Lung (tissue), 17 donors: ENCODE measurements at places on chromosomes 16 and 17. TPM values are rescaled to one million over a fixed set of nuclear protein-coding genes. Genes with fewer than 3 reads are reported as not detected.

DNA sequence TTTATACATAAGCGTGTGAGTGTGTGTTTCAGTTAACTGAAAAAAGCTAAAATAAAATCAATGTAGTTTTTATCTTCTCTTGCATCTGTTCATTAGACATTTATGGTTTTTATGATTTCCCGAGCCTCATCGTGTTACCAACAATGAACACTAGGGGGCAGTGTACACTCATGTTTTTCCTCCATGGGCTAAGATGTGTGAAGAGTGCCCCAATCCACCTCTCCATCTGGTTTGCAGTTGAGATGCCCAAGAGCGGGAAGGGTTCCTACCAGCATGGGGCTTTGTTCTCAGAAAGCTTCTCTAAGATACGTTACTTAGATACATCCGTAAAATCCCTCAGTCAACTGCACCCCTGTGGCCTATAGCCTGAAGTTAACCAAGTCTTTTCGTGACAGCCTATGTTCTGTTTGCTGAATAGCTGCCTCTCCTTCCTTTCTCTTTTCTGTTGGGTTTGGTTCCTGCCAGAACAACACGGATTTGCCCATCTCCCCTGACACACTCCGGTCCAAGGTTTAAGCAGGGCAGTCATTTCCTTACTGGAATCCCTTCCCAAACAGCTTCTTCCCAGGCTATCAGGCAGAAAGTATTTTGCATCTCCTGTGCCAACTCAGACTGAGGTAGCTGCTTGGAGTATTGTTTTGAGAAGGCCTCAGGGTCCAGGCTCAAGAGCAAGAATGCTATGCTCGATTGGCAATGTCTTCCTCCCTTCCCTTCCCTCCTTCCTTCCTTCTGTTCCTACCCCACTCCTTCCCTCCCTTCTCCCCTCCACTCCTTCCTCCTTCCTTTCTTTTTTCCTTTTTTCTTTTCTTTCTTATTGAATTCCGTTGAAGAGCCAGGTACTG, 12.9 kb upstream of the ELAC2 start:
- peaks cover 10% of the 10 kb centered on the region for H3K4me1 ChIP-seq
- DNase-seq = peak; percentile 90
- no peaks in the 10 kb centered on the region for H3K27me3 ChIP-seq
- no peaks in the 10 kb centered on the region for H3K36me3 ChIP-seq
- no peak overlapping the region for H3K27ac ChIP-seq
- H3K4me3 ChIP-seq = no peak overlapping the region

- H3K4me3 ChIP-seq = peak overlapping the region; percentile 63
- H3K36me3 ChIP-seq = peaks cover 22% of the 10 kb centered on the region
- peaks cover 12% of the 10 kb centered on the region for H3K4me1 ChIP-seq
- no peak for DNase-seq
- H3K27me3 ChIP-seq = no peaks in the 10 kb centered on the region
- H3K27ac ChIP-seq = peak overlapping the region; percentile 86
Measured at GRCh38 chr17:67718325-67718941, 697 bp downstream of the NOL11 start.

- no peaks in the 10 kb centered on the region for H3K27me3 ChIP-seq
- DNase-seq = peak; percentile 81
- H3K27ac ChIP-seq = no peak overlapping the region
- no peak overlapping the region for H3K4me3 ChIP-seq
Measured at GRCh38 chr17:77433385-77434135, 292.8 kb downstream of the SEC14L1 start.

The SLC16A13 gene
- 1.3 TPM for total RNA-seq

DNA sequence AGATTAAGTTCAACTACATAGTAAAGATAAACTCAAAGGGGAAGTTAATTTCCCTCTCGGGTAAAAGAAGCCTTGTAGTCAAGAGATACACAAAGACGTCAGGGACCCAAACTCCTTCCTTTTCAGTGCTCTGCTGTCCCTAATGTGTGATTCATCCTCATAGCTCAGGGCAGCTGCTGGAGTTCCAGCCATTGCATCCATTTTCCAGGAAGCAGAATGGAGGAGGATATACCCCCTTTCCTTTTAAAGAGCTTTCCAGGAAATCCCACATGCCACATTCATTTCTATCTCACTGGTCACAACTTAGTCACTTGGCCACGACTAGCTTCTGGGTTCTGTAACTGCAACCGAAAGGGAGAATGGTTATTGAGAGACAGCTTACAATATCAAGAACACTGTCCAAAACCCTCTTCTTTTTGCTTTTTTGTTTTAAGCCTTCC, 95.3 kb downstream of the SOCS1 start:
- DNase-seq = no peak
- no peak overlapping the region for H3K4me3 ChIP-seq
- H3K27me3 ChIP-seq = no peaks in the 10 kb centered on the region
- no peaks in the 10 kb centered on the region for H3K36me3 ChIP-seq
- H3K4me1 ChIP-seq = peaks cover 22% of the 10 kb centered on the region
- no peak overlapping the region for H3K27ac ChIP-seq

DNA sequence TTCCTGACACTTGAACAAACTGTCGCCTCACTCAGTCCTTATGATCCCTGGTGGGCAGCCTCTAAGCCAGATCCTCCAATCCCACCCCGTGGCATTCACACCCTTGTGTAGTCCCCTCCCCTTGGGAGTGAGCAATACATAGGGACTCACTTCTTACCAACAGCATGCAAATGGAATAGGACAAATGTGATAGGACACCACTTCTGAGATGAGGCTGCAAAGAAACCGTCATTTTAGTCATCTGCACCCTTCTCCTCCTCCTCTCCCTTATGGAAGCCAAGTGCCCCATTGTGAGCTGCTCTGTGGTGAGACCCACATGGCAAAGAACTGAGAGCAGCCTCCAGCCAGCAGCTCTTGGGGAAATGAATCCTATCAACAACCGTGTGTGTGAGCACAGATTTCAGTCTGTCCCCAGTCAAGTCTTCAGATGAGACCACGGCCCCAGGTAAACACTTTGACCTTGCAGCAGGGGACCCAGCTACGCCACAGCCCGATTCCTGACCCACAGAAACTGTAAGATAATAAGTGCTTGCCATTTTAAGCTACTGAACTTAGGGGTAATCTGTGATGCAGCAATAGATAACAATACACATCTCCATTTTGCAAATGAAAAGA, 46.9 kb downstream of the ZFHX3 start:
- no peak for DNase-seq
- H3K4me3 ChIP-seq = no peak overlapping the region
- H3K27ac ChIP-seq = no peak overlapping the region
- H3K27me3 ChIP-seq = no peaks in the 10 kb centered on the region
- H3K36me3 ChIP-seq = no peaks in the 10 kb centered on the region

The TRAPPC1 gene
- total RNA-seq = 58.9 TPM

The ZG16 gene
- total RNA-seq = not detected

- no peak overlapping the region for H3K4me3 ChIP-seq
- peaks cover 5% of the 10 kb centered on the region for H3K27me3 ChIP-seq
- DNase-seq = no peak
Measured at GRCh38 chr17:79047923-79048825, 24.2 kb downstream of the C1QTNF1 start.

The MT1A gene
- 36.2 TPM for total RNA-seq

GRCh38 chr17:57422574-57423164, 166.3 kb downstream of the MSI2 start:
- no peaks in the 10 kb centered on the region for H3K36me3 ChIP-seq
- no peak for DNase-seq
- peak overlapping the region; percentile 71 for H3K27ac ChIP-seq
- H3K27me3 ChIP-seq = no peaks in the 10 kb centered on the region
- peaks cover 13% of the 10 kb centered on the region for H3K4me1 ChIP-seq

DNA sequence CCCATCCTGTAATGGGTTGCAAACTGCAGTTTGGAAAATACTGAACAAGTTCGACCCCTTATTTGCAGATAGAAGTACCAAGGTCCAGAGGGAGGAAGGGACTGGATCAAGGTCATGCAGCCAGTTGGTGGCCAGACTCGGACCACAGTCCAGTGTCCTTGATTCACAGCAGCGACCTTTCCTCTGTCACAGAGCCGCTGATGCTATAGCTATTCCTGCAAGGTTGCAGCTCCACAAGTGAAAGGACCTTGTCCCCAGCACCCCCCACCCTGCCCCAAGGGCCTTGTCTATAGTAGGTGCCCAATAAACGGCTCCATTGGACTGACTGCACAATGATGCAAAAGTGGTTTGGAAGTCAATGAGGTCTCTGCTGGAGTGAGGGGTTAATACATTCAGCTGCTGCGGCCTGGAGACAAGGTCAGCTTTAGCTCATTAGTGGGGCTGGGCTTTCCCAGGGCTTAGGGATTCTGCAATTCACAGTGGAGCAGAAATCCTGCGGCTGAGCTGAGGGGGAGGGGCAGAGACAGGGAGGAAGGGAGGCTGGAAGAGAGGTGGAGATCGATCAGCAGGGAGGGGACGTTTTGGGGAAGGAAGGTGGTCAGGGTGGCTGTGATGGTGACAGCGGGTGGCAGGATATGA, 13.4 kb upstream of the CRHR1 start:
- H3K4me1 ChIP-seq = no peaks in the 10 kb centered on the region
- no peak overlapping the region for H3K27ac ChIP-seq
- no peaks in the 10 kb centered on the region for H3K27me3 ChIP-seq
- DNase-seq = no peak
- no peak overlapping the region for H3K4me3 ChIP-seq

The AOC3 gene
- total RNA-seq = 154 TPM

GRCh38 chr17:43402567-43402966, 3.8 kb downstream of the ARL4D start:
- H3K4me3 ChIP-seq = no peak overlapping the region
- DNase-seq = no peak
- H3K27me3 ChIP-seq = peaks cover 1% of the 10 kb centered on the region
- H3K4me1 ChIP-seq = peaks cover 7% of the 10 kb centered on the region
- H3K36me3 ChIP-seq = no peaks in the 10 kb centered on the region

- no peak for DNase-seq
- H3K36me3 ChIP-seq = peaks cover 13% of the 10 kb centered on the region
- H3K27me3 ChIP-seq = no peaks in the 10 kb centered on the region
- H3K4me3 ChIP-seq = no peak overlapping the region
- H3K27ac ChIP-seq = no peak overlapping the region
Measured at GRCh38 chr17:12070561-12070960, 49.9 kb downstream of the MAP2K4 start.
